ENCODE measurements at places on chromosomes 12 and 14. TPM values are rescaled to one million over a fixed set of nuclear protein-coding genes. Genes with fewer than 3 reads are reported as not detected.

The RHEBL1 gene
- total RNA-seq: 0.30 TPM

The PRH2 gene
- total RNA-seq: 0.28 TPM

The PLA2G1B gene
- total RNA-seq: not detected

The TGFB3 gene
- total RNA-seq: 5.1 TPM

The DLST gene
- 59.7 TPM for total RNA-seq

The GPR84 gene
- total RNA-seq: not detected

The MYH6 gene
- not detected for total RNA-seq

The IFNG gene
- not detected for total RNA-seq

The ARHGDIB gene
- total RNA-seq: 7.1 TPM

The SLC17A8 gene
- not detected for total RNA-seq

The CEP170B gene
- total RNA-seq: 14.3 TPM

The NFE2 gene
- not detected for total RNA-seq

The KRT75 gene
- total RNA-seq: not detected

The IFI27 gene
- 34.1 TPM for total RNA-seq

The KSR2 gene
- under 0.01 TPM for total RNA-seq

The CLEC12A gene
- total RNA-seq: not detected

The ALDH2 gene
- total RNA-seq: 30.3 TPM

The TAS2R9 gene
- 0.30 TPM for total RNA-seq

The CKB gene
- 5.6 TPM for total RNA-seq

The APPL2 gene
- total RNA-seq: 51.2 TPM

The KRT77 gene
- total RNA-seq: not detected

The KERA gene
- total RNA-seq: not detected

The CABP1 gene
- total RNA-seq: 4.2 TPM

The PSMA6 gene
- total RNA-seq: 147 TPM

The TAS2R43 gene
- total RNA-seq: 3.3 TPM

The GPR68 gene
- total RNA-seq: 10.1 TPM

The ANKRD33 gene
- not detected for total RNA-seq

The GCH1 gene
- total RNA-seq: 1.6 TPM

The SNAPC1 gene
- 23.8 TPM for total RNA-seq

The SLC24A4 gene
- not detected for total RNA-seq

The RND1 gene
- total RNA-seq: 0.59 TPM

The SRRM4 gene
- not detected for total RNA-seq

The ADAM20 gene
- total RNA-seq: 2.4 TPM

The TMTC1 gene
- total RNA-seq: 8.9 TPM

The SCN8A gene
- 38.6 TPM for total RNA-seq

The CLEC2B gene
- under 0.01 TPM for total RNA-seq

The CACNA1C gene
- 2.5 TPM for total RNA-seq

The ESRRB gene
- not detected for total RNA-seq

The PMCH gene
- not detected for total RNA-seq

The CLEC9A gene
- 0.30 TPM for total RNA-seq

The NTF3 gene
- total RNA-seq: 7.1 TPM

The AICDA gene
- total RNA-seq: not detected

The OR5AU1 gene
- not detected for total RNA-seq

The LHX5 gene
- total RNA-seq: not detected

The ALX1 gene
- total RNA-seq: 0.18 TPM

The FGD6 gene
- total RNA-seq: 18.7 TPM

The ST8SIA1 gene
- under 0.01 TPM for total RNA-seq

The PPP4R4 gene
- total RNA-seq: 1.4 TPM

The TNFAIP2 gene
- 161 TPM for total RNA-seq

The STAC3 gene
- not detected for total RNA-seq

The CMA1 gene
- total RNA-seq: not detected

The AVPR1A gene
- not detected for total RNA-seq

The IFNG-AS1 gene
- not detected for total RNA-seq

The CCDC175 gene
- not detected for total RNA-seq

The BATF gene
- total RNA-seq: not detected

The TAS2R13 gene
- 1.2 TPM for total RNA-seq

The PLEKHH1 gene
- total RNA-seq: 1.0 TPM

The ALG10 gene
- total RNA-seq: 4.7 TPM
